NCI-H748 treated with DMSO at 0.1 percent for 48 hours (cell line): ENCODE measurements at places on chromosomes 11 and 22.

DNA sequence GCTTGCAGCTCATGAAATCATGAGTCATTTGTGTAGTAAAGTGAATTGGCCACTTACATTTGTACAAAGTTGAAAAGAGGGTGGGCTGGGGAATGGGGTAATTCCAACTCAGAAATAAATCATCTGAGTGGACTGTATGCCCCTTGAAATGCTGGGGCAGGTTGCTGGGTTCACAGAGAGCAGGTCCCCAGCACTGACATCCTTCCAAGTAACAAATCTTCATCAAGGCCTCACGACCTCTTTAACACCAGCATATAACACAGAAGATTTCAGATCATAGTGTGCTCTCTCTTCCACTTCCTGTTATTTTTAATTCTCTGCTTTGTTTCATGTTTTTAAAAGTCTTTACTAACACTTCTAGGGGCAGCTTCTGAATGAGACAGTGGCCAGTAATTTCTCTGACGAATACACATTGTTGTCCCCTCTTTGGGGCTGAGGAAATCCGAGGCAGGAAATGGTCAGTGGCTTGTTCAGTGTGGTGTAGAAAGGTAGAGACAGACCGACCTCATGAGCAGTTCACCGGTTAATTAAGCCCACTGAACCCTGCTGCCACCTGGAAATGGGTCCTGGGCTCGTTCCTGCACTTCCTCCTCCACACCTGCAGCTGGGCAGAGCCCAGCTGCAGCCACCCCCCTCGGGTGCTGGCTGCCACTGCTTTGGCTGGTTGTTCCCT is 127.7 kb downstream of the MAML2 start:
- no peak for DNase-seq

DNA sequence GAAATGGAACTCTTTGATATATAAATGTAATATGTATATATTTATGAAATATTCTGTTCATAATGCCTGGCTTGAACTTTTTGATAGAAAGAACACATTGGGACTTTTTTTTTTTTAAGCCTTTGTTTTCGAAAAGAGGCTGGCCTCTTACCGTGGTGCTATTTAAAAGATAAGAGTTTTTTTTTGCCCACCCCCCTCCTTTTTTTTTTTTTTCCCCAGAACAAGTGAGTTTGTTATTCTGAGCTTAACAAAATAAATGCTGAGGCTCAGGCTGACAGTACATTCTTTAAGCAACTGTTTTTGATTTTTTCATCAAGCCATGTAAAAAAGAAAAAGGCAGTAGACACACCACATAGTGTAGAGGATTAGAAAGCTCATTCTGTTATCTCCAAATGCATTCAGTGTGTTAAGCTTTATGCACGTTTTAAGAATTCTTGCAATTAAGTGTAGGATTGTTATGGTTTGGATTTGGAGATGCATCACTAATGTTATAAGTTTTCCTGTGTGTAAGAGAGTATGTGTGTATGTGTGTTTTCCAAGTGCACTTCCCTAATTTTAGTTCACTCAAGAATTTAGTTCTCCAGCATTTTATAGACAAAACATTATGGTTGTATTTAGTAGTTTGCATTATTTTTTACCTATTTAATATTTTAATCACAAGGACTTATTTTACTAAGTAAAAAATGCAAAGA is 12.0 kb downstream of the PDHX start:
- no peak for DNase-seq

GRCh38 chr11:13287036-13287435 is 9.4 kb downstream of the BMAL1 start:
- no peak for DNase-seq

DNA sequence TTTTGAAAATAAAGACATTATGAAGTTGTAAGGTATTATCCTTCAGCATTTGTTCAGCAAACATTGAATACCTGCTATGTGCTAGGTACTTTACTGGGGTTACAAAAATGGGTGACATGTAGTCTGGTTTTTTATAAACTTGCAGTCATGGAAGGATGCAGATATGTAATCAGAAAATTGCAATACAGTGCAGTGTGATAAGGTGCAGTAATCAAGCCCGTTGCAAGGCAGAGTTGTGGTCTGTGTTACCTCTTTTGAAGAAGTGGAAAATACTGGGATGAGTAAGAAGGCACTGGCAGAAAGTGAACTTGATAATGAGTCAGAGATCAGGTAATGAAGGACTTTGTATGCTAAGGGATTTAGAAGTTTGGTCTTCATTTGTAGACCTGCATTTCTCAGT is 8.1 kb downstream of the FBXO7 start:
- no peak for DNase-seq

DNA sequence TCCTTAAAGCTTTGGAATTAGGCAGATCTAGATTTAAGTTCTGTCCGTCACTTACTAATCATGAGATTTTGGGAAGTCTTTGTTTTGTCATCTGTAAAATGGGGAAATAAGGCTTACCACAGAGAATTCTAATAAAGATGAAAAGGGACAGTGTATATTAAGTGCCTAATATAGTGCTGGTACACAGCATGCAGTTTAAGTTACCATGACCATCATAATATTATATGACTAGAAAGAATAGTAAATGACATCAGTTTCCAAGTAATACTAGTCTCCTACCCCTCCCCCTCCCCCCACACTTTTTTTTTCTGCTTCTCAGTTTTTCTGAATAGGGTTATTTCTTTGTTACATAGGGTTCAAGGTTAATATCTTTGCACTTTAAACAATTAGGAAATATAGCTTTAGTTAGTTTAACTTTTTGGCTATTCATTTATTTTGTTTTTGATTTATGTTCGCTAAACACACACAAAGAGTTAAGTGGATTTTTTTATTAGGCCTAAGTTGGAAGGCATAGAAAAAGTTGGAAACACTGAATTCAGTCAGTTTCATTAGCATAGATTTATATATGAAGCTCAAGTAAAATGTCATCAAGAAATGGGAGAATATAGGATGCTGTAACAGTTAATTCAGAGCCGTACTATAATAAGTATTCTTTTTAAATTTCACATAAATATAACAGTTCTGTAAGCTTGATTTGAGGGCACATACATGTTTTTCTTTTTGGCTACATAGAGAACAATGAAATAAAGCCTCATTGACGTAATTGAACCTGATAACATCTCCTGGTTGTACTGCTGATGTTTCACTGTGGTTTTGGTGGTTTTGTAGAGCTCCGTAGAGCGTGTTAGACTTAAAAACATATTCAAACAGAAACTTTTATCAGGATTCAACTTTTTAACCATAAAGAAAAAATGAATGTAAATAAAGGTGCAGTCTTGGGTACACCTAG is 121.2 kb downstream of the PDE3B start:
- no peak for DNase-seq

- DNase-seq = no peak
Observed at GRCh38 chr11:91563176-91563575, 661.4 kb upstream of the FAT3 start.

- DNase-seq = no peak
Observed at GRCh38 chr11:25702417-25702816, 629.5 kb upstream of the ANO3 start.

DNA sequence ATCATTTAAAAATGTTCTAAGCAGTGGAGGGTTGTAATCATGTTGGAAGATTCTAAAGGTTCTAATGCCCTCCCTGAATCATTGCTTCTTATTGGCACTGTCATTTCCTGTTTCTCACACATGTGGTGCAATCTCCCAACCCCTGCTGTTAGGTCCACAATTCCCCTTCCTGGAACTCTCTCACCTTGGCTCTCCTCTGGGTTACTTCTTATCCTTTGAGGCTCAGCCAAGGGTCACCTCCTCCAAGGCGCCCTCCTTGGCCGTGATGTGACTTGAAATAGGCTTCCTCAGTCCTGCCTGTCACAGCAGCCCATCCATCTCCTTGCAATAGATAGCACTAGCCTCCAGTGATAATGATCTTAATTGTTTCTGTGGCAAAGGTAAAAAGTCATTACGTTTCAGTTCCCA is 149.8 kb downstream of the TTC17 start:
- no peak for DNase-seq
